ENCODE measurements at places on chromosomes 12 and 14. TPM values are rescaled to one million over a fixed set of nuclear protein-coding genes. Genes with fewer than 3 reads are reported as not detected.

Gene KERA
- total RNA-seq: not detected

Gene NGB
- not detected for total RNA-seq

Gene EGLN3
- total RNA-seq: 0.78 TPM

Gene LIN52
- 6.4 TPM for total RNA-seq
